NCI-H1048 (cell line): ENCODE measurements at places on chromosomes 16 and 17.

DNA sequence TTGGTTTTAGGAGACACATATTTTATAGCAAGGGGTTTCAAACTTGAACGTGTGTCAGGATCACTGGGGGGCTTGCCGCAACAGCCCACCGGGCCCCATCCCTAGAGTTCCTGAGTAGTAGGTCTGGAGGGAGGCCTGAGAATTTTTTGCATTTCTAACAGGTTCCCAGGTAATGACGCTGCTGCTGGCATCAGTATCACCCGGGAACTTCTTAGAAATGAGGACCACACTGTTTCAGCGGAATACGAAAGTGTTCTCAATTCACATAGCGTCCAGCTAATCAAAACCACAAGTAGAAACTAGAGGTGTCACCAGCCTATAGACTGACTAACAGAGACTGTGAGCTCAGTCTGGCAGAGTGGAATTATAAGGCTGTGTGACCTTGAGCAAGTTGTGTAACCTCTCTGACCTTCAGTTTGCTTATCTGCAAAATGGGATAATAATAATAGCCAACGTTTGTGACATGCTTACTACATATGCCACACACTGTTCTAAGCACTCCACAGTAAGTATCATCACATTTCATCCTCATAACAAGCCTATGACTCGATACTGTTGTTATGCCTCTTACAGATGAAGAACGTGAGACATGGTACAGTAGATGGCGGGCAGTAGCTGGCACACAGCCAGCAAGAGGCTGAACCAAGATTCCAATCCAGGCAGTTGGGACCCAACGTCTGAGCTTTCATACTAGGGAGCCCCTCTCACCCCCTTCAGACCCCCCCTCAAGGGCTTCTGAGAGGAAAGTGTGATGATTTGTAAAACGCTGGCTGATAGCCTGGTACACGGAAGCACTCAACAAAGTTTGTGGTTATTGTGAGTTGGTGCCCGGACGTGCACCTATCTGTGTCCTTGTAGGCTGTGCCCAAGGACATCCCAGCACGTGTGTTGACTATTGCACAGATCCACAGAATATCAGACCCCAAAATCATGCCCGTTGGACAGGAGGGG, 4.6 kb upstream of the ICAM2 start:
- no peak for DNase-seq

GRCh38 chr17:35605678-35606077, 18.6 kb downstream of the AP2B1 start:
- DNase-seq = no peak

DNA sequence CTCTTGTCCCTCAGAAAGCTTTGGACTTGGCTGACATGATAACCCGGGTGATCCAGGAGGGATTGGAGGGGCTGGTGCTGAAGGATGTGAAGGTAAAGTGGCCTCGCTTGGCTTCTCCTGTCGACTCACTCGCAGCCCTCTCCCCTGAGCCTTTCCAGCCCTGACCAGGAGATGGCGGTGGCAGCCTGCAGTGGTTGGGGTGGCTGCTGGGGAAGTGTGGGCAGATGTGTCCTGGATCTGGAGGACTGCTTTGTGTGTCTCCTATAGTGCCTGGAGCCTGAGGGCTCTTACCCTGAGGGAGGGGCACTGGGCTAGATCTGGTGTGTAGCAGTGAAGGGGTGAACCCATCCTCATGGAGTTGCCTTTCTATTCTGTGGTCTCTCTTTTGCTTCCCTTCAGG, 17.9 kb downstream of the LIG3 start:
- no peak for DNase-seq

- DNase-seq = no peak
Measured at GRCh38 chr17:77404812-77405581, 264.2 kb downstream of the SEC14L1 start.
